ENCODE measurements at places on chromosomes 13 and 19.

DNA sequence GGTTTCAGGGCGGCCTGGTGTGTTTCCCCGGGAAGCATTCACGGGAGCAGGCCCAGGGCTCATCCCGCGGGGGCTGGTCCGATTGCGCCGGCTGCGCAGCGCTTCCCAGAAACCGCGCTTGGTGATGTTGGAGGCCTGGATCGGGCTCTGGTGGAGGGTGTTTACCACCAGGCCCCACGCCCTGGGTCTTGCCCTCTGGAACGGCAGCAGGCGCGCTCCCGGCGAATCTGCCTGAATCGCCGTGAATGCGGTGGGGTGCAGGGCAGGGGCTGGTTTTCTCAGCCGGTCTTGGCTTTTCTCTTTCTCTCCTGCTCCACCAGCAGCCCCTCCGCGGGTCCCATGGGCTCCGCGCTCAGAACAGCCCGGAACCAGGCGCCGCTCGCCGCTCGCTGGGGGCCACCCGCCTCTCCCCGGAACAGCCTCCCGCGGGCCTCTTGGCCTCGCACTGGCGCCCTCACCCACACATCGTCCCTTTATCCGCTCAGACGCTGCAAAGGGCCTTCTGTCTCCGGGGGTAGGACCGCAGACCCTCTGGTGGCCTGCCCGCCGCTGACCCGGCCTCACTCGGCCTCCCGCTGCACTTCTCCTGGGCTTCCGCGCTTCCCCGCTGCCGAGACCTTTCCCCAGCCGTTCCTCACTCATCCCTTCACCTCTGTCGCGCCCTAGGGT is 69.4 kb upstream of the GJB6 start:
- DNase-seq, result no peak

- no peak for DNase-seq
These were observed 747.2 kb downstream of the OLFM4 start for GRCh38 chr13:53775807-53776206.

GRCh38 chr13:73987618-73988017 is 146.6 kb downstream of the KLF12 start:
- no peak for DNase-seq

DNA sequence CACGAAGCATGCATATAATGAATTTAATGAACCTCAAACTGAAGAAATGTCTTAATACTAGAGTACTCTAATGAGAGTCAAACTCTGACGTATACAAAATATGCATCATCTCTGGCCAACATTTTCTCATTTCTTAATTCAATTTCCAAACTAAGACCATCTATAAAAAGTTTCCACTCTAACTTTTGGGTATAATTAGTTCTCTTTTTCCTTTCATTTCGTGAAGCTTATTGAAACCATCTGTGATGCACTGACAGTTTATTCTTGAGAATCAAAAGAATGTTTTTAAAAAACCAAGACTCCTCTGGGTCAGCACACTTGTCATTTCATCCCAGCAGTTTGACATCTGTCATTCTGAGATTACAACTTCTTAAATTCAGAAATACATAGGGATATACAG is 90.0 kb downstream of the CAB39L start:
- no peak for DNase-seq

- no peak for DNase-seq
These were observed 12.6 kb upstream of the METTL21C start for GRCh38 chr13:102707467-102707866.
